Neuronal stem cell (in vitro differentiated cells): ENCODE measurements at places on chromosomes 12 and 14.

DNA sequence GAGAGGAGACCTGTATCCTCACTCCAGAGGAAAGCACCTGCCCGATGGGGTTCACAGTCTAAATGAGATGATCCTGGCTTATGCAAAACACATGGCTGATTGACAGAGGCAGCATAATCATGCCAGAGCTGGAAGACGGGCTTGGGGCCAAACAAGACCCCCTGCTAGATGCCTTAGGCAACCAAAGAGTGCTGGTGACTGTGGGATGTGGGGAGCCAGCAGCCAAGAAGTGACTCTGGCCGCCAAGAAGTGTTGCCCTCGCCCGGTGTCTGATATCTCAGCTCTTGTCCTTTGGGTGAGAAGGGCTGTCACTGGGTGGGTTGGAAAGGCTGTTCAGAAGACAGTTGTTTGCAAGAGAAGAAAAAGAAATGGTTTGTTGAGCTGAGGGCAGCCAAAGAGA lies 56.7 kb downstream of the PLEKHG3 start:
- DNase-seq = no peak

DNA sequence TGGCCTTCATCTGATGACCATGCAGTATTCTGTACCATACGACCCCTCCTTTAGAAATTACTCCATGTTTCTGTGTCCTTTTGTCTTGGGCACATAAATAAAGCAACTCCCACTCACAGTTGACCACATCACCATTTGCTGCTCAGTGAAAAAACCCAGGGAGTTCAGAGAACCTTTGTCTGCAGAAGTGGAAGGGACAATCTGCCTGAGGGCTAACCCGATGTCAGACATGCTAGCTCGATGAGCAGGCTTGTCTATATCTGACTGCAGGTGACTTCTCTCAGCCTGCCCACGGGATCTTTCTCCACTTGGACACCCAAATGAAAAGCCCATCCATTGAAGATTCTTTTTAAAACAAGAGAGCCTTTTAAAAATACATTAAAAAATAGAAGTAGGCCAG lies 45.7 kb upstream of the GRIP1 start:
- no peak for DNase-seq

DNA sequence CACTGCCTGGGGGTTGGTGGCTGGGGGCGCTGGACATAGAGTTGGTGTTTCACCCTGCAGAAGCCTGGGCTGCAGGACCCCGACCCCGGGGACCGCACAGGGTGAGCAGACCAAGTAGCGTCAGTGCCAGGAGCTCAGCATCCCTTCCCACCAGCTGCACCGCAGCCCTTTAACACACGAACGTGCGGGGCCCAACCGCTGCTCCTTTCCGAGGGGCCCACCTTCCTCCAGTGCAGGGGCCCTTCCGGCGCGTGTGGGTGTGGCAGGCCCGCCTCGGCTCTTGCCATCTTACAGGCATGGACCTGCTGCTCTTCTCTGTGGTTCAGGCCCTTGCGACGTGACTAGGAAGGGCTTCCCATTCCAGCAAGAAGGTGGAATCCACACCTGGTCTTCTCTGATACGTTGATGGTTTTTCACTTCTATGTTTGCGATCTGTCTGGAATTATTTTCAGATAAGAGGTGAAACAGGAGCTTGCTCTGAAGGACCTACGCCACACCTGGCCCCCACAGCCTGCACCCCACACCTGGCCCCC lies 47.8 kb downstream of the LRCOL1 start:
- DNase-seq = no peak

- no peak for DNase-seq
These were observed 458.1 kb downstream of the PCNX1 start for GRCh38 chr14:71365361-71365760.

DNA sequence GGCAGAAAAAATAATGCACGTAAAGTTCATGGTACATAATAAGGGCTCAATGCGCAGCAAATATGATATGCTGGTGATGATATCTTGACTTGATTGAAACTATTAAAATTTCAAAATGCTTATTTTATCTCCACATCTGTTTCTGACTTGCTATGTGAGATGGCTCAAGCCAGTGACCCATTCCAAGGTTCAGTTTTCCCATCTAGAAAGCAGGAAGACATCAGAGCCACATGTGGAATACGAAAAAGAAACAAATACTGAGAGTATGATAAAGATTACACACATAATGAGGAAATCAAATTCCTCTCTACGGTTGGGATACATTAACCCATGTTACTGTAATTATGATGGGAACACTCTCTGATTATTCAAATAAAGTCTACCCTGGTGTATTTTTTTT lies 24.0 kb upstream of the TSPAN11 start:
- DNase-seq = no peak

DNA sequence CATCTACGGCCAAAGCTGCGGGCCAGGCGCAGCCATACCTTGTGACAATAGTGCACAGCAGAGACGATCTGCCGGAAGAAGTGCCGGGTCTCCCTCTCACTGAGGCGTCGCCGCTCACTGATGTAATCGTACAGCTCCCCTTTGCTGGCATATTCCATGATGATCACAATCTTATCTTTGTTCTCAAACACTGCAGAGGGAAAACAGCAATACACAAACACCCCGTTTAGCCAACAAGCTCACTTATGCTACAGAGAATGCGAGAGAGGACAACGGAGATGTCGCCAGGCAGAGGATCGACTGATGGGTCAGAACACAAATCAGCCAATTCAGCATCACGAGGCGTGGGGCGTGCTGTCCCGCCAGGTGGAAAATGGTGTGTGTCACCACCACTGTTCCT lies 52.1 kb downstream of the NUAK1 start:
- no peak for DNase-seq

- no peak for DNase-seq
These were observed 436 bp downstream of the VPS33A start for GRCh38 chr12:122265886-122266229.

DNA sequence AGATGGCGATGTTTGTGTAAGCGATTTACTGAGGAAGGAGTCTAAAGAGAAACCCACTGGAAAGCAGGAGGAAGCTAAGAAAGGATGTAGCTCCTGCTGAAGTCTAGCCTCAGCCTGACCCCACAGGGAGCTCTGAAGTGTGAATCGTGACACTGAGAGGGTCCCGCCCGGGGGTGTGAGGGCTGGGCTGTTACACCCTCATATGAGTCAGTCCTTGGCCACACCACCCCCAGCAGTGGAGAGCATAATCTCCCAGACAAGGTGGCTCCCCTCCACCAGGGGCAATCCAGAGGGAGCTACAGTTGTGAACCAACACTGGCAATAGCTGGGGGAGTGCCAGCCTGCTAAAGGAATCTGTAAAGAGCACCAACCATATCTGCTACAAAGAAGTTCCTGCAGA lies 31.5 kb downstream of the SVOP start:
- no peak for DNase-seq

- DNase-seq = no peak
These were observed 167.2 kb upstream of the BMP4 start for GRCh38 chr14:54123841-54124240.

DNA sequence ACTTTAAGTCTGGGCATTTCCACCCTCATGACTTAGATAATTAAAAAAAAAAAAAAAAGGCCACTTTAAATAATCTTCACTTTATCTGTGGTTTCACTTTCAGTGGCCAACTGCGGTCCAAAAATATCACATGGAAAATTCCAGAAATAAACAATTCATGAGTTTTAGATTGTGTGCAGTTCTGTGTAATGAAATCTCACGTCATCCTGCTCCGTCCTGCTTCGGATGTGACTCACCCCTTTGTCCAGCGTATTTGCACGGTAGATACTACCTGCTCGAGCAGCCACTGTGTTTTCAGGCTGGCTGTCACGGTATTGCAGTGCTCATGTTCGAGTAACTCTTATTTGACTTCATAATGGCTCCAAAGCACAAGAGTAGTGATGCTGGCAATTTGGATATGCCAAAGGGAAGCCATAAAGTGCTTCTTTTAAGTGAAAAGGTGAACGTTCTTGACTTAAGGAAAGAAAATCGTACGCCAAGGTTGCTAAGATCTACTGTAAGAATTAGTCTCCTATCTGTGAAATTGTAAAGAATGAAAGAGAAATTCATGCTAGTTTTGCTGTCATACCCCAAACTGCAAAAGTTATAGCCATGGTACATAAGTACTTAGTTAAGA lies 2.4 kb downstream of the E2F7 start:
- no peak for DNase-seq

GRCh38 chr14:89730687-89731086 lies 223.8 kb downstream of the EFCAB11 start:
- no peak for DNase-seq
